ENCODE measurements at places on chromosomes 7 and 10. TPM values are rescaled to one million over a fixed set of nuclear protein-coding genes. Genes with fewer than 3 reads are reported as not detected.

IL6 gene
- total RNA-seq, result 2.5 TPM

DNA sequence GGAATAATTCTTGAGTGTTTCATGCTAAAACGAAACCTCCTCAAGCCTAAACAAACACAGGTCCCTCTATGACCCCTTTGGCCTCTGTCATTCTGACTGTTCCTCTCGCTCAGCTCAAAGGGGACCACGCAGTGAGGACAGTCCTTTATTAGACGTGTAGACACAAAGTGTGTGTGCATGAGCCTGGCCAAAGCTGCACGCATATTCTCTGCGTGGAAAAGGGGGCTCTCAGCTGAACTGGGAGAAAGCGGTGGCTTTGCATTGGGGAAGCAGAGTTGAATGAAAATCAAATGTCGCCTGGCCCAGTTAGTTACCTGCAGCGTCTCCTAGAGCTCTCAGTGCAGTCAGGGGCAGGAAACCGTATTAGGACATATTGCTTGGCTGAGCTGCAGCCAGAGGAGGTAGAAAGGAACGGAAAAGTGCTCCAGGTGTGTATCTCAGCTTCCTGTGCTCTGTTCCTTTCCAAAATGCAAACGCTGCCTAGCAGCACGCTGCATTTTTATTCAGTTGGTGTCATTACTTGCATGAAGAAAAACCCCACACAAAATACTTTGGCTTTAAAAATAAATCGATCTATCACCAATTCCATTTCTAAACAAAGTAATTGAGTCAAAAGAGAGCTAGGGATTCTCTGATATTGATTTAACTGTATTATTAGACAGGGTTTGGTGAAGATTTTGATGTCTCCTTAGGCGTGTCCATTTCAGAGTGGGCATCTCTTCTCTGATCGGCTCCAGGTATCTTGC lies 4.9 kb downstream of the GATA3 start:
- peaks cover 21% of the 10 kb centered on the region for H3K4me1 ChIP-seq
- H3K4me3 ChIP-seq, result peak overlapping the region; percentile 35
- no peaks in the 10 kb centered on the region for H3K36me3 ChIP-seq
- no peak for DNase-seq
- H3K27me3 ChIP-seq, result peaks cover 48% of the 10 kb centered on the region

- no peaks in the 10 kb centered on the region for H3K36me3 ChIP-seq
- H3K27ac ChIP-seq, result no peak overlapping the region
- no peaks in the 10 kb centered on the region for H3K27me3 ChIP-seq
- H3K4me1 ChIP-seq, result peaks cover 12% of the 10 kb centered on the region
These were observed 577.9 kb downstream of the IPMK start for GRCh38 chr10:57689596-57690297.

DNA sequence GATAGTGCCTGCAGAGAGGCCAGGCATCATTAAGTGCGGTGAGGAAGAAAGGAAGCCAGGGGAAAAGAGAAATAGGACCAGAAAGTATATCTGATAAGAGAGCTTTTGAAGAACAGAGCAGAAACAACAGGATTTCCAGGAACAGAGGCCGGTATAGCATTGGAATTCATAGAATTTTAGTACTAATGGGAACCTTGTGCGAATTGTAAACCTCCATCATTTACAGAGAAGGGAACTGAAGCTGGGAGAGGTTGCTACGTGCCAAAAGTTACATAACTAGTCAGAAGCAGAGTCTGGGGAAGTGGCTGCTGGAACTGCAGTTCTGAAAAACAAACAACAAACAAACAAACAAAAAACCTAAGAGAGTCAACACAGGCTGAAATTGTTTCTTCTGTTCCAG lies 5.4 kb upstream of the ZMYND11 start:
- no peak overlapping the region for H3K27ac ChIP-seq
- H3K27me3 ChIP-seq, result no peaks in the 10 kb centered on the region
- DNase-seq, result no peak
- no peaks in the 10 kb centered on the region for H3K36me3 ChIP-seq
- no peak overlapping the region for H3K4me3 ChIP-seq

GRCh38 chr7:1521456-1521855 lies 9.0 kb upstream of the MAFK start:
- H3K27ac ChIP-seq, result no peak overlapping the region
- no peak for DNase-seq
- no peaks in the 10 kb centered on the region for H3K36me3 ChIP-seq

GALNT17 gene
- 7.8 TPM for total RNA-seq

DNA sequence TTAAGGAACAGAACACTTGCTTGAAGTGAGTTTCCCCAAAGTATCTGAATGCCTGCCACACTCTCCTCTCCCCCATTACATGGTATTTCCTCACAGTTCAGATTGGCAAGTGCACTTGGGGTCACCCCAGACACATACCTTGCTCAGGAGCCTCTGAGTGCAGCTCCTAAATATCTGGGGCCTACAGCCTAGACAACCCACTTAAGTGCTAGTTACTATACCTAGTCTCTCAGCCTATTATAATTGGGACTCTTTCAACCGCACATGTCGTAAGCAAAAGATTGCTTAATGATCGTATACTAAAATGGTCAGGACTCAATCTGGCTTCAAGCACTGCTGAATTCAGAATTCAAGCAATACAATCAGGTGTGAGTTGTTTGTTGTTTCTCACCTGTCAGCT lies 19.9 kb downstream of the TMEM176B start:
- no peaks in the 10 kb centered on the region for H3K4me1 ChIP-seq
- peaks cover 2% of the 10 kb centered on the region for H3K27me3 ChIP-seq
- H3K27ac ChIP-seq, result no peak overlapping the region
- no peak for DNase-seq
- H3K36me3 ChIP-seq, result no peaks in the 10 kb centered on the region

SLC26A5 gene
- not detected for total RNA-seq

- H3K27ac ChIP-seq, result no peak overlapping the region
- H3K36me3 ChIP-seq, result no peaks in the 10 kb centered on the region
- DNase-seq, result no peak
- no peak overlapping the region for H3K4me3 ChIP-seq
- peaks cover 4% of the 10 kb centered on the region for H3K27me3 ChIP-seq
These were observed 175.3 kb upstream of the TMEM229A start for GRCh38 chr7:124208173-124208572.

GPC2 gene
- 7.6 TPM for total RNA-seq

NKX2-3 gene
- not detected for total RNA-seq

ZNF467 gene
- 16.5 TPM for total RNA-seq

GRID2IP gene
- total RNA-seq, result 0.07 TPM

MTERF1 gene
- total RNA-seq, result 12.3 TPM

DNA sequence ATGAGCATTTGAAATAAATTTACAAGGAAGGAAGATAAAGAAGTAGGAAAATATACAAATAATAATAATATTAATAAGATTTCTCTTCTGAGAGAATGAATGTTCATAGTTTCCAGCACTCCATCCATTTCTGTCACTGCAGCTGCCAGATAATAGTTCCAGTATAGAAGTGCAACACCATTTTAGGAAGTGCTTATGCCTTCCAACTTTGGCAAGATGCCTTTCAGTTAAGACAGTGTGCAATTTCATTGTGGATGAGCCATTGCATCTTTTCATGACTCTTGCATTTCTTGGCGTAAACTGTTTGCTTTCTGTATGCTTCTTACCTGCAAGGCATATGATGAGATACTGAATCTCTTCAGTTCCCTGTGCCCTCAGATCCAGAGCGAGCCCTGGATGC lies 185.0 kb downstream of the PDE1C start:
- peaks cover 10% of the 10 kb centered on the region for H3K4me1 ChIP-seq
- H3K27me3 ChIP-seq, result no peaks in the 10 kb centered on the region
- no peak for DNase-seq
- H3K36me3 ChIP-seq, result no peaks in the 10 kb centered on the region
- no peak overlapping the region for H3K4me3 ChIP-seq
- no peak overlapping the region for H3K27ac ChIP-seq

FBXW4 gene
- 24.1 TPM for total RNA-seq

GRCh38 chr10:35916791-35917190 lies 274.7 kb upstream of the FZD8 start:
- H3K27me3 ChIP-seq, result no peaks in the 10 kb centered on the region
- DNase-seq, result no peak
- H3K36me3 ChIP-seq, result no peaks in the 10 kb centered on the region
- peaks cover 14% of the 10 kb centered on the region for H3K4me1 ChIP-seq
- no peak overlapping the region for H3K4me3 ChIP-seq

DNA sequence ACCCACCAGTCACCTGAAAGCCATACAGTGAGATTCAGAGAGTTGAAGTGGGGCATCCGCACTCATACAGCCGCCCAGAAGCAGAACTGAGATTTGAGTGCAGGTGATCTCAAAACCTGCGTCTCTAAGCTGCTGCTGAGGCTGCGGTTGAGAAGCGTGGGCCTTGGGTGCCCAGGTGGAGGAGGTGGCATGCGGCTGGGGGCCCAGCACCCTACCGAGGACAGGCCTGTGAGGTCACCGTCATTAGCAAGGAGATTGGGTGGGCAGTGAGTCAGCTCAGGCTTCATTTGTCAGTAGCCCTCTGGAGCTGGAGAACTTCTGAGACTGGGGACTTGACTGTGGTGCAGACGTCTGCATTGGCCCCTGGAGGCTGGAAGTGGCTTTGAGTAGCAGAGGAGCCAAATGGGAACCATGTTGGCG lies 29.8 kb downstream of the ZMIZ1 start:
- H3K36me3 ChIP-seq, result no peaks in the 10 kb centered on the region
- no peak overlapping the region for H3K27ac ChIP-seq
- peaks cover 67% of the 10 kb centered on the region for H3K4me1 ChIP-seq
- H3K27me3 ChIP-seq, result no peaks in the 10 kb centered on the region
- no peak overlapping the region for H3K4me3 ChIP-seq

All from astrocyte (in vitro differentiated cells and primary cell).